ENCODE measurements at places on chromosomes 4 and X. TPM values are rescaled to one million over a fixed set of nuclear protein-coding genes. Genes with fewer than 3 reads are reported as not detected.
A peak's percentile ranks its signal among the peaks of the same experiment; 100 is the strongest.

GRCh38 chrX:154308108-154308946 is 12.7 kb downstream of the TKTL1 start:
- no peak for DNase-seq

Gene SPATA18
- total RNA-seq, result 1.2 TPM

GRCh38 chr4:184506527-184507121 is 32.3 kb upstream of the IRF2 start:
- peak; percentile 26 for DNase-seq

DNA sequence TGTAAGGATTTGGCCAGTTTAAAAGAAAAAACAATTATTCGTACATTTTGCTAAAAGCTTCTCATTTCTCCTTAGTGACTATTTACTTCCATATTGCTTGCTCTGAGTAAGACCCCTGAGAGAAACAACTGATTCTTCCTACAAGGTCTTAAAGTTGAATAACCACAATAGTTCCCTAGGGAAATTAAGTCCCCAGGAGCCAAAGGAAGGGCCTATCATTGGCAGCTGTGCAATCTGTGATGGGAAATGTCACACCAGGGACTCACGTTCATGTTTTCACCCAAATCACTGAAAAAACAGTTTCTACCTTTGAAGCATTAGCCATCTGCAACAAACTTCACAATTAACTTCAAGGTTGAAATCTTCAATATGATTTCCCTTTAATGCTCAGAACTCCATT is 66.7 kb downstream of the JADE1 start:
- DNase-seq, result no peak

Gene CTAG1B
- total RNA-seq, result not detected

DNA sequence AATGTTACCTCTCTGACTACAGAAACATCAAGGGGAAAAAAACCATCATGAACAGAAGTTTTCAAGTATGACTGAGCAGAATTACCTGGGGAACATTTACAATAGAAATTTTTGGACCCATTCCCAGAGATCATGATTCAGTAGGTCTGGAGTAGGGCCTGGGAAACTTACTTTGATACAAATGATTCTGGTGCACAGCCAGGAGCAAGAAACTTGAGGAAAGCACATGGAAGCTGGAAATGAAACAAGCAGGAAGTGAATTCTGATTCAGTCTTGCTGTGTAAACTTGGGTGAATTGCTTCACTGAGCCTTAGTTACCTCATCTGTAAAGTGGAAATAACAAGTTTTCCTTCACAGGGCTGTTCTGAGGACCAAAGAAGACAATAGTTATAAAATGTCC is 192.5 kb upstream of the TAPT1 start:
- no peak for DNase-seq
